ENCODE measurements at places on chromosomes 2 and 18.
A peak's percentile ranks its signal among the peaks of the same experiment; 100 is the strongest.

DNA sequence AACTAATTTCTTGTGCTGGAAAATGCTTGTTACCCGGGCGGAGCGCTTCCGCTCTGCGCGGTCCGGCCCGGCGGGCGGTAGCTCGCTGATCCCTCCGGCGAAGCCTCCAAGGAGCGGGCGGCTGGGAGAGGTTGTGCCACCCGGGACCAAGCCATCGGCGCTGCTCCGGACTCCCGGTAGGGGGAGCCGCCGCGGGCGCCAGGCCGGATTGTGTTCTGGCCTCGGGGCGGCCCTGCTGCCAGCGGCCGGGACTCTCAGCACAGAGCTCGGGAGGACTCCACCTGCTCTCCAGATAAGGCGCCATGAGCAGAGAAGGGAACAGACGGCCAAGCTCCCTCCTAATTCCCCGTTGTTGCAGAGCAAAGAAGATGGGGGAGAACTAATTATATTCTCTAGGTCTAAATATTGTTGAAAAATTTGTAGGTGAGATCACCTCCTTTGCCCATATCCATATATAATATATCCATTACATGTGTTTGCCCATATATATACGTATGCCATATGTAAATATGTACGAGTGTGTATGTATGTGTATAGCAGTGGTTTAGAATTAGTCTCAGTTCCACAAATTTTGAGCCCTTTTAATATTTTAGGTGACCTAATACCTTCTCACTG, 13.8 kb upstream of the SATB2 start:
- DNase-seq, result peak; percentile 71

DNA sequence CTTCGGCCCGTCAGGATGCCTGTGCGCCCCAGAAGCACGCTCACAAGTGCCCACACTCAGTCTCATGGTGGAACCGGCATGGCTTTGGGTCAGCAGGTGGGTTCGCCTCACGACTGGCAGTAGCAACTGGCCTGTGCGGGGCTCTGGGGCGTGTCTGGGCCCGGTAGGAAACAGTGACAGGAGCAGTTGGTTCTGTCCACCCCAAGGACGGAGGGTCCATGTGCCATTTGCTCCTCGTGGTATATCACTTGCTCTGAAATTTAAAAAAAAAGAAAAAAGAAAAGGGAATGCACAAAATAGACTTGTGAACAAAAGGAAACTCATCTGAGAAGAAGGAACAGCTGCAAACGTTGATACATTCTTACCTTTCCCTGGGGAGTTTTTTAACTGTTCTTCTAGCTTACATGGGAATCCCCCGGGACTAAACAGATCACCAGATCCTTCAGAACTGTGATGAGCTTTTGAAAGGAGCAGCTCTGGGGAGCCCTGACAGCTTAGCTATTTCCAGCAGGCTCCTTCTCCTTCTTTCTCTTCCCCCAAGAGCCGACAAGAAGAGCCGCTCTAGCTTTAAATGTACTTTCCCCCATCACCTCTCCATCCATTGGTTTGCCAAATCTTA, 42.8 kb downstream of the TRAPPC12 start:
- DNase-seq, result no peak

GRCh38 chr2:45706033-45706432, 54.6 kb downstream of the PRKCE start:
- no peak for DNase-seq

GRCh38 chr18:25077944-25078723, 273.8 kb downstream of the ZNF521 start:
- DNase-seq, result no peak

- DNase-seq, result no peak
Observed at GRCh38 chr2:120628248-120628647, 107.4 kb upstream of the GLI2 start.

GRCh38 chr2:154449951-154450658, 248.4 kb upstream of the KCNJ3 start:
- no peak for DNase-seq

- DNase-seq, result no peak
Observed at GRCh38 chr18:58183226-58183625, 139.2 kb downstream of the NEDD4L start.

DNA sequence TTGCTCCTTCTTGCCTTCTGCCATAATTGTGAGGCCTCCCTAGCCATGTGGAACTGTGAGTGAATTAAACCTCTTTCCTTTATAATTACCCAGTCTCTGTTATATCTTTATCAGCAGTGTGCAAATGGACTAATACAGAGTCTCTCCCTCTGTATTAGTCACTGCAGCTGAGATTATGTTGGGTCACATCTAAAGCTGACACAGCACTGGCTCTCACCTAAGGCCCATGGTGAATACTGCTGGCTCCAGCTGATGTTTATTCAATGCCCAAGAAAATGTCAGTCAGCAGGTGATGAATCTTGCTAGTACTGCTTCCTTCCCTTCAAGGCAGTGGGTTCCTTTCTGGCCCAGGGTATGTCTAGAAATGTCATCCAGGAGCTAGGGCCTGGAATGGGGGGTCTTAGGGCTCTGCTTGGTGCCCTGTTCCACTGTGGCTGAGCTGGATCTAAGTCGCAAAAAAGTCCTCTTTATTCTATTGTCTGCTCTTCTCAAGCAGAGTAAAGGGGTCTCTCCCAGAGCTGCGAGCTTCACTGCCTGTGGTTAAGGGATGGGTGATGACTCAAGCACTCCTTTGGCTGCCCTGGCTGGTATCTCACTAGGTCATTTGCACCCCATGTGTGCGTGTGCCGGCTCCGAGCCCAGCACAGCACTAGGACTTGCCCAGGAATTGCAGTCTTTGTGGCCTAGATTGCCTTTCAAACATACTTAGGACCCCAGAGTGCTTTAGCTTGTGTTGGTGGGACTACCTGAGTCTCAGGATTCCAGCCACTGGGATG, 29.9 kb downstream of the PPP1R1C start:
- DNase-seq, result no peak

GRCh38 chr2:205898744-205899143, 187.2 kb downstream of the INO80D start:
- no peak for DNase-seq

DNA sequence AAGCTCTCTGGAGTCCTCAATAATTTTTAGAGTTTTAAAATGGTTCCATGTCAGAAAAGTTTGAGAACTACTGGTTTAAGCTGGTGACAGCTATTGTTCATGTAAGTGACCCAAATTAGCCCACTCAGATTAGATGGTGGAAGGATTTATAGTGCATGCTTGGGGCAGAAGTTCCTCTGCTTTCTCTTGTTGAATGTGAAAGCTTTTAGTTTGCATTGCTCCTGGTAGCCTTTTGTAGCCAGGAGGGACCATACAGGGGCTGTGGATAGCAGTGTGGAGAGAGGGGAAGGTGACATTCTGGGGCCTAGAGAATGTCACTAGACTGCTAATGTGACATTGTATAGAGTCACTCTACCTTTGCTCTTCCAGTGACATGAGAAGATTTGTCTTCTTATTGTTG, 40.3 kb upstream of the IGFBP5 start:
- DNase-seq, result no peak

DNA sequence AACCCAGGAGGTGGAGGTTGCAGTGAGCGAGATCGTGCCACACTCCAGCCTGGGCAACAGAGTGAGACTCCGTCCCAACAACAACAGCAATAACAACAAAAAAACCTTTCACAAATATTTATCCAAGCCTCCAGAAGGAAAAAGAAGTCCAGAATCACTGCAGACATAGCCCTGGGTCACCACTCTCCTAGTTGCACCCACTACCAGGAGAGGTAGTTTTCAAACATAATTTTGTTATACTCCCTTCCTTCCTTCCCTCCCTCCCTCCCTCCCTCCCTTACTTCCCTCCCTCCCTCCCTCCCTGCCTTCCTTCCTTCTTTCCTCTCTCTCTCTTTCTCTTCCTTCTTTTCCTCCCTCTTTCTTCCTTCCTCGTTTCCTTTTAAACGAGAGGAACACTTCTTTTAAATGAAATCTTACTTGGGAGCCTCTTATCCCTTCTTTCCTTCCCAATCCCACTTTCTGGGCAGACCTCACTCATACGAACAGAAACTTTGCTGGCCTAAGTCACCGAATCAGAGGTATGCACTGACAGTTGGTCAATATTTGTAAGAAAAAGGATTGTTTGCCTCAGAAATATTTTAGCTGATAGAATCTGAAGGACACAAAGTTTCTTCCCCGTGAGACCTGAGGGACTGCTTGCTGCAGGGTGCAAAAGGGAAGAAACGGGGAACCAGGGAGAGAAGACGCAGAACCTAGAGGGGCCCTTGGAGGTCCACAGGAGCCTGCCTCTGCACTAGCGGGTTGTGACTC, 88.1 kb upstream of the AGAP1 start:
- no peak for DNase-seq

- DNase-seq, result no peak
Observed at GRCh38 chr2:129247751-129248150, 731.7 kb upstream of the RAB6C start.

DNA sequence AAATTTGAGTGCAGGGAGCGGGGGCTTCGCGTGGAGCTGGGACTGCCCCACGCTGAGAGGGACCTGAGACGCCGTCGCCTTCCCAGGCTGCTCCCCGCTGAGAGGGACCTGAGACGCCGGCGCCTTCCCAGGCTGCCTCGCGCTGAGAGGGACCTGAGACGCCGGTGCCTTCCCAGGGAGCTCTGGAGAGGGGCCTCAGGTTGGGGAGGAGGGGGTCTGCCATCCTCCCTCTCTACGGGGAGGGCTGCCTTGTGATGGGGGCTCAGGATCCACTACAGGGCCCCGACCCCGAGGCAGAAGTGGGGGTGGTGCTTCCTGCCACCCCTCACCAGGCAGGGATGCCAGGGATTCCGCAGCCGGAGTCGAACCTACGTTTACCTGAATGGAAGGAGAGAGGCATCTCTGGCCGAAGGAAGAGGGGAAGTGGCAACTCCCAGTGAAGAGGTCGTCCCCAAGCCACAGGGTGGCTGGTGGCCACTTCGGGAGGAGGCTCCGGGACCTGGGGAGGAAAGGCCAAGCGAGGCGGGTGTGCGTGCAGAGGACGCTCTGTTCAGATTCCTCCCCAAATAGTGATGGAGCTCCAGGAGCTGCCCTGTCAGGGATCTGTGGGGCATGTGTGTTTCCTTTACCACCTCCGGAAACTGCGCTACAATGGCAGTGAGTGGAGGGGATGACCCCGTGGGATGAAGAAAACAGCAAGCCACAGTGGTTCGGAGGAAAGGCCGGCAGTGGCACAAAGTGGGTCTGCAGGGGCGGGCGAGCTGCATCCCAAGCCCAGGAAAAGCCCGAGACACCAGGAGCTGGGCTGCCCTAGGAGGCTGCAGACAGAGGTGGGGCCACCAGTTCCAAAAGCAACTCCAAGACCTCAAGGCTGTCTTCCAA, 108.2 kb upstream of the CTDP1 start:
- no peak for DNase-seq

DNA sequence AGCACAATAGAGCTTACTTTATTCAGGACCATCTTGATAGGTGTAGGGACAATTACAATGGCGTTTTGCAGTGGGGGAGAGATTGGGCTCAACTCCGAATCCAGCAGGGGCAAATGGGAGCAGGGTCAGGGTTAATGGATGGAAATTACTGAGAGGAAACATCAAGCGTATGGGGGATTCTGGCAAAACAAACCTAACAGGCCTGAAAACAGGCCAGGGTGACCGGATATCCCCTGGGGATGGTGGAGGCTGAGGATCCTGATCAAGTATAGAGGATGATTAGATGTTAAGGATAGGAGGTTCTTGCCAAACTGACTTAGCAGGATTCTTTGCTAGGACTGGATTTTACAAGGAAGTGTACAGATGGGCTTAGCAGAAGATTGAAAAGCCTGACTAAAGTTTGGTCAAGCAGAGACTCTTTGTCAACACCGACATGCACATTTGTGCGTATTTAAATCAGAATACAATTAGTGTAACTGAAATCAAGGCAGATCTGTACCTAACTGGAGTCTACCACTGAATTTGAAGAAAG, 54.5 kb upstream of the GPR45 start:
- DNase-seq, result no peak

DNA sequence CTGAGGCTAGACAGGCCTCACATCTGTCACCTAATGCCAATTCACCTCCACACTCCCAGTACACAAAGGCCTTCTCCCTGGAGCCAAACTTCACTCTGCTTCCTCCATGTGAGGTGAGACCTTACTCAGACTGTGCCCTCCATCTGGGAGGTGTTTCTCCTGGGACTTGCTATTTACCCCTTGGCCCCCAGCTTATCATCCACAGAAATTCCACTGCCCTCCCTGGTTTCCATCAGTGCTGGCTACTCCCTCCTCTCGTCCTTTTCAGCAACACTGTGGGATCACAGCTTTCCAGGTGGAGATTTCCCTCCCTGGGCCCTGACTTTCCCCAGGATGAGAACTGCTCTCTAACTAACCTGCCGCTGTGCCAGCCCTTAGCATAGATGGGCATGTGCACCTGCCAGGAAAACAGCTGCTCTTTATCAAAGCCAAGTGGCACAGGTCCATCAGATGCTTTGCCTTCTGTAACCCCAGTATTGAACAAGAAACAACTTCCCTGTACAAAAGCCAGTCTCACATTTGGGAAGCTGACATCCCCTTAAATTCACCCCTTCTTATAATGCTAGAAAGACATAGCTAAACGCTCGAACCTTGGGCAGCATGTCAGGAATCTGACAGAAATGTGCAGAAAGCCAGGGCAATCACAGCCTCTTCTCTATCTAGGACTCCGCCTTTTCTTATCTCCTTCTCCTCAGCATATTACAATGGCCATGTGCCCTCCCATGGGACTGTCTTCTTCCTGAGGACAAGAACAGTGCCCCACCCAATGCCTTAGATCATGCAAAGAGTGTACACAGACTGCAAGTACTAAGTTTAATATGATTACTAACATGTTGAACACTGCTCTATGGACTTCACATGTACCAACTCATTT, 535.5 kb upstream of the ID2 start:
- DNase-seq, result no peak

GRCh38 chr2:175690113-175690837, 311.8 kb downstream of the LNPK start:
- peak; percentile 63 for DNase-seq

DNA sequence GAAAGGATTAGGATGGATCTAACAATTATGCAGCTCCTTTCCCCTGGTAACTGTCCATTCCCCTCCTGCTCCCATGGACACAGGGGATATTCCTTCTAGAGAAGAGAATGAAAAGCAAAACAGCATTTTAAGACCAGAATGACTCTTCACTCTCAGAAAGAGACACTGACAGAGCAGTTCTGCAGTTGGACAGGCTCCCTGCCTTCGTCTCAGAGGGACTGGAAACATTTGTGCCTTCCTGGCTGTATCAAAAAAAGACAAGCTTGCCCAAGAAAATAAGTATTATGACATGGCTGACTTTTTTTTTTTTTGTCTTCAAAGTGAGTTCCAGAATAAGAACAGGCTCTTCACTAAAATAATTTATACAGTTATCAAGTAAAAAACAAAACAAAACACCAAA, 9.5 kb downstream of the PID1 start:
- DNase-seq, result no peak

- DNase-seq, result no peak
Observed at GRCh38 chr2:43314299-43314927, 88.0 kb upstream of the ZFP36L2 start.

- DNase-seq, result no peak
Observed at GRCh38 chr2:149825473-149825872, 237.9 kb upstream of the MMADHC start.

- no peak for DNase-seq
Observed at GRCh38 chr2:75799859-75800258, 89.1 kb upstream of the GCFC2 start.

GRCh38 chr2:60358476-60358875, 195.0 kb downstream of the BCL11A start:
- DNase-seq, result peak; percentile 9

Measured in suppressor macrophage treated with lipopolysaccharide for 4 hours (primary cell).